ENCODE measurements at places on chromosomes 2 and 18. TPM values are rescaled to one million over a fixed set of nuclear protein-coding genes. Genes with fewer than 3 reads are reported as not detected.

SPP2 gene
- not detected for total RNA-seq

ANKRD62 gene
- total RNA-seq, result not detected

SRSF7 gene
- 348 TPM for total RNA-seq

DYNC2LI1 gene
- 19.5 TPM for total RNA-seq

BCL2 gene
- total RNA-seq, result 0.53 TPM

CCDC178 gene
- total RNA-seq, result not detected

DNAH7 gene
- total RNA-seq, result 1.4 TPM

LYG2 gene
- total RNA-seq, result not detected

VWC2L gene
- total RNA-seq, result not detected

EML6 gene
- total RNA-seq, result 1.2 TPM

CMPK2 gene
- 1.3 TPM for total RNA-seq

SRD5A2 gene
- not detected for total RNA-seq

DSC2 gene
- total RNA-seq, result 0.65 TPM

TMEM247 gene
- not detected for total RNA-seq

SERPINB13 gene
- total RNA-seq, result not detected

IL36RN gene
- 0.05 TPM for total RNA-seq

INPP5D gene
- total RNA-seq, result 0.61 TPM

COPS9 gene
- total RNA-seq, result 326 TPM

TYW5 gene
- total RNA-seq, result 8.3 TPM

GAREM2 gene
- total RNA-seq, result 6.1 TPM

PRKRA gene
- 29.7 TPM for total RNA-seq

TMEM182 gene
- total RNA-seq, result 3.7 TPM

LIMS4 gene
- 0.74 TPM for total RNA-seq

UGGT1 gene
- total RNA-seq, result 22.9 TPM

MALL gene
- total RNA-seq, result 166 TPM

MAP3K19 gene
- total RNA-seq, result not detected

STON1 gene
- total RNA-seq, result 0.38 TPM

POTEI gene
- not detected for total RNA-seq

LRRTM1 gene
- total RNA-seq, result not detected

TMEM37 gene
- 1.5 TPM for total RNA-seq

CNGA3 gene
- total RNA-seq, result 0.06 TPM

AMER3 gene
- not detected for total RNA-seq

PECR gene
- total RNA-seq, result 14.7 TPM

TCF23 gene
- not detected for total RNA-seq

CD8A gene
- total RNA-seq, result 0.34 TPM

ARL5A gene
- total RNA-seq, result 25.7 TPM

CFC1 gene
- total RNA-seq, result not detected

RIOK3 gene
- 37.5 TPM for total RNA-seq

RGPD4 gene
- 0.07 TPM for total RNA-seq

GALNT13 gene
- total RNA-seq, result 10.7 TPM

NOL4 gene
- not detected for total RNA-seq
